Stimulated activated CD8-positive, alpha-beta memory T cell treated with anti-CD3 and anti-CD28 coated beads, Interleukin-15, amount 100 ng/mL, for 48 hours (primary cell): ENCODE measurements at places on chromosomes 7 and 10.

DNA sequence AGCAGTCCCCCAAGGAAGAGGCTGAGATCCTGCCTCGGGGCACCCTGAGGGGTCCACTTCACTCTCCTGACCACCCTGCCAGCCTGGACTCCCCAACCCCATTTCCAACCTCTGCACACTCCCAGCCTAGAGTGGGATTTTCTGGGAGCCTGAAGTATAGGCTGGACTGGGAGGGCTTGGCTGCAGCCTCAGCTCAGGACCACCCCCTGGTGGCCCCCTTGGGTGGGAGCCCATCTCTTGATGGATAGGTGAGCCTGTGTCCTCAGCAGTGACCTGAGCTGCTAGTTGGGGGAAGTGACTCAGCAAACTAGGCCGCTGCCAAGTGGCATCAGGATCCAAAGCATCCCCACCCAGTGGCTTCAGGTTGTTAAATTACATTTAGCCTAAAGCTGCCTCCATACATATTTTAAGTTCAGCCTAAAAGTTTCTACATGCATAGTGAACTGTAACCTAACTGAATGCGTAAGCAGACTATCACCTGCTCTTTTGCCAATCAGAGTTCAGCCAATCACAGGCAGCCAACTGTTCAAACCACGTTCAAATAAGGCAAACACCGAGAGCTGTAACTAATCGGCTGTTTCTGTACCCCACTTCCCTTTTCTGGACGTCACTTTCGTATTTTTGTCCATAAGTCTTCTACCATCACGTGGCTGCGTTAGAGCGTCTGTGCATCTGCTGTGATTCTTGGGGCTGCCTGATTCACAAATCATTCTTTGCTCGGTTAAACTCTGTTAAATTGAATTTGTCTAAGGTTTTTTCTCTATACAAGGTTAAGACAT lies 144.0 kb downstream of the PLPP4 start:
- DNase-seq: no peak

DNA sequence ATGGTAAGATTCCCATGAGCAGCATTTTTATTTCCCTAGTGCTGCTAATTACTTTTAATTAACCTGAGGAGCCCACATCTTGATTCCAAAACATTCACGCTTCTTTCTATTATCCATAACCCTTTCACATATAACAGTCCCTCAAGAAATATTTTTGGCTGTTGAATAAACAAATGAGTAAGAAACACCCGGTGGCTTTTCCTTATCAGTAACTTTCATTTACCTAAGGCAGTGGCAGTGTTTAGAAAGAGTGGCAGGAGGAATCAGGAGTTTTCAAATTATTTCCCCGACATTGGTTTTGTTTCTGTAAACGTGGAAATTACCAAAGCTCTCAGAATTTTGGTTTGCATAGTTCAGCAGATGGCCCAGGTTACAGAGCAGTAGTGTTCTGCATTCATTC lies 1015.6 kb upstream of the LRRTM3 start:
- DNase-seq: no peak

DNA sequence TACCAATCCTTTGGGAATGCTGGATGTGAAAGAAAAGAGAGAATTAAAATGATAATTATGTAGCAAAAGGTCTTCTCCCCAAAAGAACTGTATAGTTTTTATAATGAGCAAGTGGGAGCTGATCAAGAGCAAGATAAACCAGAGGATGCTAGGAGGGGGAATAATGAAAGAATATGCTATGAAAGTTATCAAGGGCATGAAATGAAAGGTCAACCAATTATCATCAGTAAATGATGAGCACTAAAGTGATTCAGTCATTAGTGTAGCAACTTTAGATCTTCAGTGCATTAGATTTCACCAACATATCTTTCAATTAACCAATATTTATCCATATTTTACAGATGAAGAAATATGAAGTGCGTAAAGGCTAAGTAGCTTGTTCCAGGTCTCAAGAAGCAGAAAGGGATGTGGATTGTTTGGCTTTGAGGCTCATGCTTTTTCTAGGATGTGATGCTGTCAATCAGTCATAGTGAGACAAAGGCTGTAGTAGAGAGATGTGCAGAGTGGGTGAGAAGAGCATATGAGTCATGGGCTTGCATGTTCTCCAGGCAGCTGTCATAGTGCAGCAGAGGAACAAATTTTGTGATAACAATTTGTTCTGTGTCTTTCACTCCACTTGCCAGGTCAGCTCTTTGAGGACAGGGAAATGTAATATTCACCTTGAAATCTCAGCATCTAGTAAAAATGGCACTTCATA lies 5.7 kb upstream of the OR2F2 start:
- no peak for DNase-seq

DNA sequence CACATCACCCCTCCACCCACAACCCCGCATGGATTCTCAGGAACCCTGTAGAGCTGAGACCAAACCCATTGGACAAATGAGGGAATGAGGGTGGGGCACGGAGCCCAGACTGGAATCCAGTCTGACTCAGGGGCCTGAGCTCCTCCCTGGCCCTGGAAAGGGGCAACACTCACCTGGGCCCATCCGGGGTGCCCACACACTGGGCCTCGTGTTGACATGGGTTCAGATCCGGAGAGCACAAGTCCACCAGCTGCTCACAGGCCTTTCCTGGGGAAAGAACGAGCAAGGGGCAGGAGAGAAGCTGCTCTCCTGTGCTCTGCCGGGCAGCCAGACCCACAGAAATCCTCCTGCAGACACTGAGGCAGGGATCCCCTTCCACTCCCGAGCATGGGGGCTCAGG lies 172.2 kb downstream of the SLIT1 start:
- no peak for DNase-seq

DNA sequence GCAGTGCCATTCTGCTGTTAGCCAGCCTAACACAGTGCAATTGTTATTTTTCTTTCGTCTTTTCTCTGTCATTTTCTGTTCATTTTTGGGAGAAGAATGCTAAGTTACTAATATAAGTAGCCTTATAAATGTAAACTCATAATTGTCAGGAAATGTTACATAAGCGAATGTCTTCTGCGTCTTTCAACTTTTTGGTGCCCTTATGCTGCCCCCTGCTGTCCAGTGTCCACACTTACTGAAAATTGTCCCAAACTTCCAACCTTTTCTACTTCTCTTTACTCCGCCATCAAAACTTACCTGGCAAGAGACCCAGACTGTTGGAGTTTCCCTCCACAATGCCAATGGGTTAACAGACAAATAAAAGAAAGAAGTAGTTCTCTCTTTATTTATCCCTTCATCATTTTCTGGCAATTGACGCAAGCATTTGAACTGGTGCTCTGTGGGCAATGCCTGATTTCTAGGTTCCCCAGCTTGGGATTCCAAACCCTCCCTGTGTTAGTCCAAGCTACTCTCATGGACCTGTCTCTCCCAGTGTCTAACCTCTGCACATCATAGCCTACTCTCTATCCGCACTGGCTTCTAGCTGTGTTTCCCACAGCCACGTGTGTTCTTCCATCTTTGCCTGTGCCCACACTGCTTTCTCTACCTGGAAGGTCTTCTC lies 21.0 kb upstream of the EPC1 start:
- peak; percentile 28 for DNase-seq
